ENCODE measurements at places on chromosomes 5 and 9.

- DNase-seq: no peak
These were observed 193.4 kb downstream of the ARRDC3 start for GRCh38 chr5:91189480-91190313.

GRCh38 chr9:129907201-129907600, 71.9 kb downstream of the USP20 start:
- no peak for DNase-seq

- DNase-seq: no peak
These were observed 107.8 kb upstream of the GAS1 start for GRCh38 chr9:87054999-87055686.

DNA sequence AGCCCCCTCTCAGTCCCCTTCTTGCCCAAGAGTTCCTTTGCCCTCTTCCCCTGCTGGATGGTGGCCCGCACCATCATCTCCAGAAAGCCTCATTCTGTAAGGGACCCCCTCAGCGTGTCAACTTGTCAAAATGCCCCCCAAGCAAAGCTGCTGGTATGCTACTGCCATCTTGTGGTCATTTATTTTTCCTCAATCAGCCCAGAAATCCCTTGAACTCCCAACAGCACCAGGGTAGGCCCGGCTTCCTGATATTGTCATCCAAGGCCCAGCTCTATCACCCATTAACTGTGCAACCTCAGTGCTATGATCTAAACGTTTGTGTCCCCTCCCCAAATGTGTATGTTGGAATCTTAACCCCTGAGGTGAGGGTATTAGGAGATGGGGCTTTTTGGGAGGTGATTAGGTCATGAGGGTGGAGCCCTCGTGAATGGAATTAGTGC, 53.2 kb upstream of the FBXW11 start:
- DNase-seq: no peak

- no peak for DNase-seq
These were observed 30.4 kb downstream of the FBXO4 start for GRCh38 chr5:41955432-41956024.

DNA sequence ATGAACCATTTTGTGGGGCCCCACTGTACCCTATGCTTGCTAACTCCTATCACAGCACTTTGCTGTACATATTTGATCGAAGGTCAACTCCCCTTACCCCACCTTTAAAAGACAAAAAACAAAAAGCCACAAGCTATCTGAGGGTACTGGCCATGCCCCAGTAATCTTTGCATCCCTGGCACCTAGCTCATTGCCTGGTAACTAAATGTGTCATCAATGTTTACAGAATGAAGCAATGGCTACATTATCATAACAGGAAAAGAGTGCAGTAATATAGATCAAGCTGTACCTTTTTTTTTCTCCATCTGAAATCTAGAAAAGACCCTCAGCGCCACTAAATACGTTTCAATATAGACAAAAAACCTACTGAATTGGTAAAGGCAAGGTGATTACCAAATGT, 188.0 kb downstream of the ELAVL2 start:
- no peak for DNase-seq

DNA sequence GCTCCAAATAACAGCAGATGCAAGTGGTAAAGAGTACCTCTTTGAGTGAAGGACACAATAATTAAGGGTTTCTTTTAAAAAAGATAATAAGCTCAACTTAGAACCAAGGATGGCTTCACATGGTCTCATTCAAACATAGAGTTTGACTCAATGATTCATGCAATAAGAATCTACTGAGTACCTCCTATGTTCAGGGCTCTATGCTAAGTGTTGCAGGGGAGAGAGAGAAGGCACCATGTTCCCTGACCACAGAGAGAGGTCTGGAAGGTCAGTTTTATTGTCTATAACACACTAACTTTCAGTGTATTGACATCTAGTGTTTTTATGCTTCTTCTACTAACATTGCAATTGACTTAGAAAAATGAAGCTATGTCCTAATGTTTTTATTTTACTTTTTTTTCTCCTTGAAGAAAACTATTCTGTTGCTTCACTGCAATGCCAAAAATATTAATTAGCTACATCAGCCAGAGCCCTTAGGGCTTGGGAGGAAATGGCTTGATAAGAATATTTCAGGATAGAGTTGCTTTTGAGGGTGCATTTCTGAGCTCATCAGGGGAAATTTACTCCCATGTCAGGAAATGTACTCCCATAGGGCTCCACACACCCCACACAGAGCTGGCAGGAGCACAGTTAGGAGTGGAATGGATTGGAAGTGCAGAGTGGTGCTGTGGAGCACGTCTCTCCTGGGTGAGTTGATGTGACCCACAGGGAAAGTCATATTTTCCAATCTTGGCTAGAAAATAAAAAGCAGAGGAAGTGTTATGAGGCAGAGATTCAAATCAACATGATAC, 106.6 kb downstream of the PDE8B start:
- no peak for DNase-seq

DNA sequence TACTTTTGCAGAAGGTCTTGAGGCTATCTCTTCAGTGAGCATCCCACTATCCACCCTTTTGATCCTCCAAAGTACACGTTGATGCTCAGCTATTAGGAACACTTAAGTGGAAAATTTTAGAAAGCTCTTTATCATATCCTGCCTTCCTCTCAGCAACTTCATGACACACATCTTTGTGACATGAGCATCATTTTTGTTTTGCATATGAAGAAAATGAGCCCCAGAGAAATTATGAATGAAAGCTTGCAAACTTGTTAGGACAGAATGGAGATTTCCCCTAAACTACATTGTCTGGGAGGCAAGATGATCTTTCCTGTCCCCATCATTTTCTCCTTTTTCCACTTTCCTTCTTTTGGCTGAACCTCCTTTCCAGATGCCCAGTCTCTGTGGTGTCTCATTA, 239.4 kb upstream of the PIK3R1 start:
- no peak for DNase-seq
